ENCODE measurements at places on chromosomes 11 and 22. TPM values are rescaled to one million over a fixed set of nuclear protein-coding genes. Genes with fewer than 3 reads are reported as not detected.

Gene LARGE1
- 5.0 TPM for total RNA-seq

Gene ATF4
- 353 TPM for total RNA-seq

Gene C11orf91
- 0.85 TPM for total RNA-seq

Gene SBF1
- 24.2 TPM for total RNA-seq

Gene OR2AG1
- not detected for total RNA-seq

Gene CCDC116
- not detected for total RNA-seq

Gene PDGFB
- 3.2 TPM for total RNA-seq

Gene CLCF1
- 34.8 TPM for total RNA-seq

Gene ACTN3
- total RNA-seq, result 0.06 TPM

Gene KCTD14
- total RNA-seq, result 1.4 TPM

Gene RFPL1
- total RNA-seq, result not detected

Gene TCIRG1
- total RNA-seq, result 131 TPM

Gene RCOR2
- total RNA-seq, result 0.99 TPM

Gene KREMEN1
- total RNA-seq, result 2.6 TPM

Gene HEPN1
- total RNA-seq, result not detected

Gene MRGPRX4
- total RNA-seq, result not detected

Gene CTSC
- 61.3 TPM for total RNA-seq

Gene C11orf16
- total RNA-seq, result not detected

Gene TTLL1
- 3.3 TPM for total RNA-seq

Gene MYBPC3
- 0.07 TPM for total RNA-seq

Gene CHRDL2
- 4.6 TPM for total RNA-seq

Gene ALDH3B2
- total RNA-seq, result not detected

Gene C11orf97
- not detected for total RNA-seq

Gene CREB3L1
- total RNA-seq, result 3.7 TPM

Gene CRACR2B
- total RNA-seq, result 6.3 TPM

Gene MPZL2
- total RNA-seq, result 0.06 TPM

Gene DAGLA
- total RNA-seq, result 6.6 TPM

Gene TRIM49D2
- total RNA-seq, result not detected

Gene BATF2
- total RNA-seq, result 0.61 TPM

Gene SCT
- not detected for total RNA-seq

Gene MRGPRX3
- 0.09 TPM for total RNA-seq

Gene GRM5
- total RNA-seq, result not detected

Gene DTX4
- total RNA-seq, result 4.9 TPM

Gene SCN4B
- 0.06 TPM for total RNA-seq
